ENCODE measurements at places on chromosomes 4 and X.

DNA sequence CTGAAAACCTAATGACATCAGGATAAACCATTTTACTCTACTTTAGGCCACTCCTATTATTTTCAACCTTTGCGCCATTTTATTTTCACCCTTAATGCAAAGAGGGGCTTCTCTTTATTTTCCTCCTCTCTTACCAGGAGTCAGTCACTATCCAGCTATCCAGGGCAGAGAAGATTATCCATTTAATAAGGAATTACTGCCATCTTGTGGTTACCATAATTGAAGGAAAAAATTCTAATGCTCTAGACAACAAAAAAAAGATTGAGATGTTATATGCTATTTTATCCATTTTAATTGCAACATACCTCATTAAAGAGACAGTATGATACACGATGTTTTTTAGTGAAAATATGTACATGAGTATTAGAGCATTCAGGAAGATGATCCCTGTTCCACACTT lies 514.5 kb upstream of the FAM241A start:
- peak; percentile 43 for DNase-seq

- no peak for DNase-seq
Observed at GRCh38 chrX:39309018-39309635, 507.9 kb downstream of the MID1IP1 start.

DNA sequence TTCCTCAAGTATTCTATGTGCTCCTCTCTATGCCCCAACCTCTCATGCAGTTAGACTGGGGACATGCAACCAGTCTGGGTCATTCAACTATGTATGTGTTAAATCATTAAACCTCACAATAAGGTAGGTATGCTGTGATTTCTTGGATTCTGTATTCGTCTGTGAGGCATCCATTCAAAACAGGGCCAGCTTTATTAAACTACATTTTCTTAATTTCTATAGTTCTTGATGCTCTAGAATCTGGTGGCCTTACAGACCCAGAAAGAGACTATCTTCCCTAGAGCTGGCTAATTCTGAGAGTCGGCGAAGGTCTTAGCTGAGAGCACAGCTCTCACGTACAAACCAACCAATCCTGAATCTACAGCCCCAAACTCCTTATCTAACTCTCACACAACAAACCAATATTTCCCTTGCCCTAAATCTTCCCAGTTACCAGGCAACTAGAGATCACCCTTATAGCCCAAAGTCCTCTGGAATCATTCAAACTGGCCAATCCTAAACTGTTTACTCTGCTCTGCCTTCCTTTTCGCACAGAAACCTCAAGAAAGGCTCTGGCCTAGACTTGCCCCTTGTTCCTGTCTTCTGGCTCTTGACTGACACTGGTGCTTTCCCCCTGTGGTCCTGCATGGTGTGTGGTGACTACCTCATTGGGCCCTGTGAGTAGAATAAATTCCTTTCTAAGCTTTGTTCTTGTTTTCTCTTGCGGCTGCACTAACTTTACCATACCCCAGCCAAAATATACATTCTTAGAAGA lies 203.5 kb upstream of the TET2 start:
- DNase-seq, result no peak

DNA sequence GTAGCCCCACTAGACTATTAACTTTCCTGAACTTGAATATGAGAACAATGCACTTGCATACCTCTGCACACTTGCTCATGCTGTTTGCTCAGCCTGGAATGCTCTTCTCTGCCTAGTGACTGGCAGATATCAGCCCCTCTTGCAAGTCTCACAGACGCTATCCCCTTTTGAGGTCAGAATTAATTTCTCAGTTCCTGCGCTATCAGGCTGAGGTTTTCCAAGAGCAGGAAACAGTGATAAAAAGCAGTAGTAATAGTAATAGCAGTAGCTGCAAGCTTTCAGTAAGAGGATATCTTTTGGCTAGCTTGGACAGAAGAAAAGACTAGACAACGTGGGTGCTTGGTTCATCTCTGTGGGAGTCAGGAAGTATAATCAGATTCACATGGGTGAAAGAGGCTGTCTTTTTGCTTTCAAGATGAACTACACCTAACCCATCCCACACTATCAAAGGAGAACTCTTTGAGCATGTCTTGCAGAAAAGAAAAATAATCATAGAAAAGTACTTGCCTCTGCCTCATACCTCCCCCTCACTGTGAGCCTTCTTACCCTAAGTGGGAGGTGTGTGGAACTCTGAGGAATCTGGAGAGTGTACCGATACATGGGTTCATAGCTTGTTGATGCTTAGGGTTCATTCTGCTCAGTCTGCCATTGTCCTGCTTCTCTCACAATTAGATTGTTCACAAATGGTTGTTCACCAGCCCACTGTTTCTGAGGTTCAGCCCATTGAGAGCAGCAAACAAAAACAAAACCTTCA lies 11.3 kb upstream of the DRP2 start:
- no peak for DNase-seq

DNA sequence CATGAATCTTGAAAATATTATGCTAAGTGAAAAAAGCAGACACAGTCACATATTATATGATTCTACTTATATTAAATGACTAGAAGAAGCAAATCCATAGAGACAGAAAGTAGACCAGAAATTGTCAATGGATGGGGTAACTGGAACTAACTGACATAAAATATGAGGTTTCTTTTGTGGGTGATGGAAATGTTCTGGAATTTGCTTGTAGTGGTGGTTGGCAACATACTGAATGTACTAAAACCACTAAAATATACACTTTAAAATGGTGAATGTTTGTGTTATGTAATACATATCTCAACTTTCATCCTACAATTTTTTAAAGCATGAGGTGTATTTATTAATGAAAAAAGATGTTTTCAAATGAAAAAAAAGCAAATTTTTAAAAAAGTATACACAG lies 14.7 kb downstream of the CNOT6L start:
- DNase-seq, result no peak

DNA sequence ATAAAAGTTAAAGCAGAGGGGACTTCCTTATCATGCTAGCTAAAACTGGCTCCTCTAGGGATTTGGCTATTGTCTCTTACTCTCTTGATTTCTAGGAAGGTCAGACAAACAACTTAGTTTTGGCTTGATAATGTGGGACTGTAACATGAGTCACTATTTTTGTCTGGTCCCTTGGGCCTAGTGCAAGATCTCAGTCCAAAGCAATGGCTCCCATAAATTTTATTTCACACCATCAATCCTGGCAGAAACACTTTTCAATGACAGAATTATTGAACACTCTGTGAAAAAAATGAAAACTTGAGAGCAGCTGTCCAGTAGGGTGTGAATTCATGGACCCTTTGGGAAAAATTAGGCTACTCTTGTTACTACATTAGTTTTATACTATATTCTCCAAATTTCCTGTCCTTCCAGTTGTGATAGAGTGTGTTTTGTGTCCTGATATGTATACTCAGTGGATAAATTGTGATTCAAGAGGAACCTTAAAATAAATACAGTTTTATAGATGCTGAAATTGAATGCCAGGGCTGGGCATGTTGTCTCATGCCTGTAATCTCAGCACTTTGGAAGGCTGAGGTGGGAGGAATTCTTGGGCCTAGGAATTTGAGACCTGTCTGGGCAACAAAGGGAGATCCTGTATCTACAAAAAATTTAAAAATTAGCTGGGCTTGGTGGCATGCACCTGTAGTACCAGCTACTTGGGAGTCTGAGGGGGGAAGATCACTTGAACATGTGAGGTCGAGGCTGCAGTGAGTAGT lies 10.8 kb upstream of the SNCA start:
- DNase-seq, result no peak

DNA sequence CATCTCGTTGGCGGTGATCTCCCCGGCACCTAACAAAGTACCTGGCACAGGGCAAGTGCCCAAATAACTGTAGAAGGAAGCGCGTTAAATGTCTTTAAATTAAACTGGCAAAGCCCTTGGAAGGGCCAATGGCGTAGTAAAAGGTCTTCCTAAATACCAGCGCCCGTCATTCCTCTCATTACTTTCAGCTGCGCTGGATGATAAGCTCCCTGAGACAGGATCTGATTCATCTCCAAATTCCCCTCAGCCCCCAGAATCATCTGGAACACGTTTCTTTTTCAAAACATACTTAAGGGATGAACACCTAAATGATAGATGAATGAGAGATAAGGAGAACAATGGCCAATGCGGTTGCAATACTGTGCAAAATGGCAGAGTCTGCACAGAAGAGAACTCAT lies 95.1 kb downstream of the AFAP1 start:
- DNase-seq, result no peak

- no peak for DNase-seq
Observed at GRCh38 chr4:19944251-19944650, 307.5 kb upstream of the SLIT2 start.

- no peak for DNase-seq
Observed at GRCh38 chr4:173272996-173273395, 61.2 kb downstream of the HMGB2 start.

DNA sequence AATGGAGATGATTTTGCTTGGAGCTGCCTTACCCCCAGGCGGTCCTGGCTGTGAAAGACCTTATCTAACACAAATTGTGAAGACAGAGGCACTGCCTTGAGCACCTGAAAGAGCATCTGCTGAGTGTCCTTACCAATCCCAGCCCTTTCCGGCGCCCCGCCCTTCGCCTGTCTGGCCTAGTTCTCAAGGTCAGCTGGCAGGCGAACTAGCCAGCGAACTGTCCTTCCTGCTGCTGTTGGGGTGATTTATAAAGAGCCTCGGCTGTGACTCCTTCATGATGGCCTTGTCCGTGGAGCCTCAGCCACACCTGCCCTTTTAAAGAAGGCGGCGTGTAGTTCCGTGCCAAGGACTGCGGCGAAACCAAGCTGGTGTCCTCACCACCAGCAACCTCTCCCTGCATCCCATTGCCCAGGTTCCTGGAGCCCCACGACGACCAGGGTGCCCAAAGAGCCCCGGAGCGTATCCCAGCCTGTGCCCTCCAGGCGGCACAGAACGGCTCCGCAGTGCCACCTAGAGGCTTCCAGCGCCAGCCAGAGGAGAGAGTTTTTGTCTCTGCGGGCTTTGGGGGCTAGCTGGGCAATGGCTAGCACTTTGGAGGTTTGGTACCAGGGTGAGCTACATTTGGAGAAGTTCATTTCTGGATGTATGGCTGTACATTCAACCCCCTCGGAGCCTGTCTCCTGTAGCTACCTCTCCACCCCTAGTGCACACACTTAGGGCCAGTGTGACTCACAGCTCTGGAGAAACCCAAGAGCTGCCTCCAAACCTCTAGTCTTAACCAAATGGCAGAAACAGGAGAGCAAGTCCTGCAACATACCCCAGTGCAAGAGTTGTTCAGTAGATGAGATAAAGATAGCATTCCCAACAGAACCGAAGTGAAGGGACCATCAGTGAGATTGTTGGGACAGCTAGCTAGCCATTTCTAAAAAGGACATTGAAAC lies 36.8 kb upstream of the VMA21 start:
- DNase-seq, result no peak

DNA sequence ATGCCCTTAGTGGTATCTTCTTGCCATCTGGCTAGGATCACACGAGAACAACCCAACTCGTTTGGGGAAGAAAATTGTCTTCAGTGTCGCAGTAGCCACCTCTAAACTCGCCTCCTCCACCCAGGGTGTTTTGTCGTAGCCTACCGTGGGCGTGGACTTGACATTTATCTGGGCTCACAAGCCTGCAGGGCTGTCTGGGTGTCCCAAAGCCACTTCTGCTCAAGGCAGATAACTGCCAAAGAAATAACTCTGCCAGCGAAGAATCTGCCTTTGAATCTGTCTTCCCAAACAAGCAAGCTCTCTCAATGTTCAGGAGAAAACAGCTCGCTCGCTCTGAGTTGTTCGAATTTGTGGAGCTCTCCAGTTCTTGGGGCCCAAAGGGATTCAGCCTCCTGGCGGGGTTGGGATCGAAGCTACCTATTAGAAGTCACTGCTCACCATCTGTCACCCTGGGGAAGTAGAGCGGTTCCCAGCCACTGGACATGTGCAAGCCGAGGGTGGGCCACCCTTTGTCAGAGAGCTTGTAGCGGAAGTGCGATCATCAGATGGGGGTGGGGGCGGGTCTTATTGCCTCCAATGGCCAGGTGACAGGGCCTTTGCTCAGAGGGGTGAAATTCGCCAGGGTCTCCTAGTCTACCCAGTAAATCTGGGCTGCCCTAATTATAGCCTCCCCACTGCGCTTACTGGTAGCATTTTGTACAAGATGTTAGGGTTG lies 14.8 kb downstream of the BLOC1S4 start:
- DNase-seq, result no peak

DNA sequence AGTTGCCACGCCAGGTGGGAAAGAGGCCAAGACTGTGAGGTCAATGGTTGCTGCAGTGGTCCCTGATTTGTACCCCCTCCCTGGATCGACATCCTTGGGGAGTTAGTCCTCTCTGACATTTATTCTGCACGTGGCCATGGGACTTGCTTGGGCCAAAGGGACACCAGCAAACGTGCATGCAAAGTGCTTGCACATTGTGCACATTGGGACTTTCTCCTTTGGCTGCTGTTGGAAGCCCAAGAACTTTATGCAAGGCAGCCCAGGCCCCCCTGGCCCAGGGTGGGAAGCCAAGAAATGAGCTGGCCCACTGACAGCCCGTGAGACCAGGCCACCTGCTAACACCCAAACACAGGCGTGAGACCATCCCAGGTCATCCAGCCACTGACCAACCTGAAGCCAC lies 38.1 kb downstream of the SLC2A9 start:
- no peak for DNase-seq

DNA sequence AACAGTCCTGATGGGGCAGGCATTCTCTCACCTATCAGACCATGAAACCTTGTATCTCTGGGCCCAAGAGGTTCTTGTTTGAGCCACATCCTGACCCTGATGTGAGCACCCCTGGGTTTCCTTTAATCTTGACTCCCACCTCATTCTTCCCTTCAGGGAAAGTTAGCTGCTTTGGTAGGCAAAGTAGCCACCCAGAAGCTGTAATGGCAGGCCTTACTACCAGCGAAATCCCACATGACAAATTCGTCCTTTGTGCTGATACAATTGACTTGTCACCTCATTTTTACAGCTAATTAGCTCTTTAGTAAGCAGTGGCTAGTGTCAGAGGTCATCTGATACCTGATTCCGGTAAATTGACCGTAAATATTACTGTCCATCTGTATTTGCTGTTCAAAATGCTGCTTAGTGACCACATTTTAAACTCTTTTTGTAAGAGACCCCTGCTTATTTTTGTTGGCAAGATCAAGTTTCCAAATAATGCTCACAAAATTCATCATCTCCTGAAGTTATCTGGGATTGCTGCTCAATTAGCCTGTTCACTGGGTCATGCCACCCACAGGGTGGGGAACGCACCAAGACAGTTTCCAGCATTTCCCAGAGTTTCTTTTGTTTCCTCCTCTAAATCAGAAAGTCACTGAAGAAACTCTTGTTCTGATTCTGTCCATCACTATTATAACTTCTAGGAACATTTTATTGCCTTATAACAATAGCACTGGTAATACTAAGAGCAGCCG lies 329.7 kb downstream of the GPAT3 start:
- DNase-seq, result no peak

GRCh38 chr4:31983246-31983645 lies 1263.1 kb downstream of the PCDH7 start:
- no peak for DNase-seq

Measured in hippocampal formation (tissue), 2 donors.